MCF 10A (cell line): ENCODE measurements at places on chromosomes 5 and 9. TPM values are rescaled to one million over a fixed set of nuclear protein-coding genes. Genes with fewer than 3 reads are reported as not detected.

DNA sequence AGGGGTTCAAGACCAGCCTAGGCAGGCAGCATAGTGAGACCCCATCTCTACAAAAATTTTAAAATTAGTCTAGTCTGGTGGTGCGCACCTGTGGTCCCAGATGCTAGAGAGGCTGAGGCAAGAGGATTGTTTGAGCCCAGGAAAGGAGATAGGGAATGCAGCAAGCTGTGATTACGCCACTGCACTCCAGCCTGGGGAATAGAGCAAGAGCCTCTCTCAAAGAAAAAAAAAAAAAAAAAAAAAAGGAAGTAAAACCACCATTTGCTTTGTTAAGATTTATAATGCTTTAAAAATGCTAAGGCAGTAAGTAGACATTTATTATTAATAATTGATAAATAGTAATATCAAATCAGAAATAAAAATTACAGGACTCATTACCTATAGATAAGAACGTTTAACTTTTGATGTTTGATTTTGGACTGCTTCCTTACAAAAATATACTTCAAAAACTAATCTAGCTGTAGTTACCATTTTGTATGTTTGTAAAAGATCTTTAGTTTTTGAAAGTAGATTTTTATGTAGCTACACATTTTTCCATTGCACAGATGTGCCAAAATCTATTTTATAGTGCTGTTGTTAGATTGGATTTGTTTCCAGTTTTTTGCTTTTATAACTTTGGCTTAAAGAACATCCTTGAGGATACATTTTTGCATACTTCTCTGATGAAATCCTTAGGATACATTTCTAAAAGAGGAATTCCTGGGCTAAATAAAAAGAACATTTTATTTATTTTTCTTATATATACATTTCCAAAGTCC, 86.4 kb downstream of the INIP start:
- DNase-seq = no peak

The ENTREP1 gene
- total RNA-seq = 0.35 and 0.74 TPM in 2 replicates

DNA sequence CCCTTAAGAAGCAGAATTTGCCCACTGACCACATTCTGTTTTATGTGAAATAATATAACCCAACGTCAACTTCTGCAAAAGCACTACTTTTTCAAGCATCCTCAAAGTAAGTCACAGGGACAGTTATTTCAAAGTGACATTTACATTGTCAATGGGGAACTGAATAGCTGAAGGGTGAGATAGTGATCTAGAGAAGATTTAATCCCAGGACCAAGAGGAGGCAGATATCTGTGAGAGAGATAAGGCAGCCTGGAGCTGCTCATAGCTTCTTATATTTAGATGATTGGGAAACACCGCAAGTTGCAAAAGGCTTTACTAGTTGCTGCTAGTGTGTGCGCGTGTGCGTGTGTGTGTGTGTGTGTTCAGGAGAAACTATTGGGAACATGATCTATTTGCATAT, 210.4 kb upstream of the RFX3 start:
- no peak for DNase-seq

DNA sequence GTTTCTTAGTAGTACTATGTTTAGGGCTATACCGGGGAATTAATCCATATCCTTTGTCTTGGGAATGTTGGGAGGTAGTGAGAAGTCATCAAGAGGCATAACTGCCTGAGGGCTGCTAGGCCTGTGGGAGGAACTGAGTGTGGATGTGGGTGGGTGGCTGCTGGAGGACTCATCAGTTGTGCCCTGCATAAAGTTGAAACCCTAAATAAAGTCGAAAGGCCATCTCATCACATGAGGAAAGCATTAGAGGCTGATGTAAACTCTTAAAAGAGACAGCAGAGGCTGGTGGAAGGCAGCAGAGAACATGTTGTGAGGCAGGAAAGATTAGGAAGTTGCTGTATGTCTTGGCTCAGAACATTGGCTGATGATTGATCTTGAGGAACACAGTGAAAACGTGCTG, 143.8 kb downstream of the MAST4 start:
- DNase-seq = no peak

The PCDHB7 gene
- 0.28 and 0.29 TPM in 2 replicates for total RNA-seq

- DNase-seq = peak; percentile 15
Observed at GRCh38 chr9:20236676-20237075, 385.6 kb downstream of the MLLT3 start.

The PDZD2 gene
- total RNA-seq = 22.6 and 23.0 TPM in 2 replicates

The TAS2R1 gene
- total RNA-seq = not detected in 2 replicates

DNA sequence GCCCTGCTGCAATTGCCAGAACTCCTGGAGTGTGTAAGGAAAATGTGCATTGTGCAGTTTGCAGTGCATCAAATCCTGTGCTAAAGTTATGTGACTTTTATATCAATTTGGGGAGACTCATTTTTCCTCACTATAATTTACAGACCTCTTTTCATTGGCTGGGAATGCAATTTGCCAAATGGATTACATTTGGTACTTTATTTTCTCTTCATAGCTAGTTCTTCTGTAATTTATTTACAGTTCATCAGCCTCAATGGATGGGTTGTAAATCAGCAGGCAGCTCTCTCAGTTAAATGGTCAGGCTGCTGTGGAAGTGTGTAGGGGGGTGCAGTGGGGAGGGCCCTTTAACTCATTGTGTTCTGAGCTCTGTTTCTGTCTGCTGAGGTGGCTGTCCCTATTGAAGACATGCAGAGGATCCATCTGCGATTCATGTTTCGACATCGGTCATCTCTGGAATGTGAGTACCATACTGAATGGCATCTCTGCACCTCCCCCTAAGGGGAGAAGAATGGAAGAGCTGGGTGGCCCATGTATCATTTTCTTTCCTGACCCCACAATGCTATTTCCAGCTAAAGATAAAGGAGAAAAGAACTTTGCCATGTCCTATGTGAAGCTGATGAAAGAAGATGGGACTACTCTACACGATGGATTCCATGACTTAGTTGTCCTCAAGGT, 74.6 kb downstream of the DOCK2 start:
- no peak for DNase-seq

DNA sequence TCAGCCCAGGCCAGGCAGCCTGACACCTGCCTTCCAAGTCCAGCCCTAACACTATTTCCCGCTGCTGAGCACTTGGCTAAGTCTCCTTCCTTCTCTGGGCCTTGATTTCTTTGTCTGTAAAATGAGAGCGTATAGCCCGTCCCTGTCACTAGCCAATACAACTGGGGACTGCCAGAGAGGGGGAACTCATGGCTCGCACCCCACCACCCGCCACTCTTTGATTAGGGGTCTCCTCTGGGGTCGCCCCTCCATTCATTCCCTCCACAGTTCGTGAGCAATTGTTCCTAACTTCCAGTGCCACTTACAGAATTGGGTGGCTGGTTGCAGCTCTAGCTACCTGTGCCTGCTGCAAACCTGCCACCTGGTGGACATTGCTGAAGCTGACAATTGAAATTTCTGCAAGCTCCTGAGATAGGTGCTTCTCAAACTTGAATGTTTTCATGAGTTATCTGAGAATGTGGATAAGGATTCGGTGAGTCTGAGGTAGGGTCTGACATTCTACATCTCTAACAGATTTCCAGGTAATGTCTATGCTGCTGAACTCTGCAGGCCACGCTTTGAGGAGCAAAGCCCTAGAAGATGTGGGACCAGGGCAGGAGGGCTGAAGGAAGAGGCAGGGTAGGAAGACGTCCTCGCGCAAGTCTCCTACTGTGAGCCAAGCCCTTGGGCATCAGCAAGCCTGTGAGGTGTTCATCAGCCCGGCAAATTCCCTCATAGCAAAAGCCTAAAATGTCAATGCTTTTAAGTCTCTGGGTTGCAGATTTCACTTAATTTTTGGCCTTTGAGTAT, 13.3 kb upstream of the RECK start:
- peak; percentile 74 for DNase-seq

GRCh38 chr5:125837866-125838265, 585.3 kb upstream of the GRAMD2B start:
- DNase-seq = no peak

DNA sequence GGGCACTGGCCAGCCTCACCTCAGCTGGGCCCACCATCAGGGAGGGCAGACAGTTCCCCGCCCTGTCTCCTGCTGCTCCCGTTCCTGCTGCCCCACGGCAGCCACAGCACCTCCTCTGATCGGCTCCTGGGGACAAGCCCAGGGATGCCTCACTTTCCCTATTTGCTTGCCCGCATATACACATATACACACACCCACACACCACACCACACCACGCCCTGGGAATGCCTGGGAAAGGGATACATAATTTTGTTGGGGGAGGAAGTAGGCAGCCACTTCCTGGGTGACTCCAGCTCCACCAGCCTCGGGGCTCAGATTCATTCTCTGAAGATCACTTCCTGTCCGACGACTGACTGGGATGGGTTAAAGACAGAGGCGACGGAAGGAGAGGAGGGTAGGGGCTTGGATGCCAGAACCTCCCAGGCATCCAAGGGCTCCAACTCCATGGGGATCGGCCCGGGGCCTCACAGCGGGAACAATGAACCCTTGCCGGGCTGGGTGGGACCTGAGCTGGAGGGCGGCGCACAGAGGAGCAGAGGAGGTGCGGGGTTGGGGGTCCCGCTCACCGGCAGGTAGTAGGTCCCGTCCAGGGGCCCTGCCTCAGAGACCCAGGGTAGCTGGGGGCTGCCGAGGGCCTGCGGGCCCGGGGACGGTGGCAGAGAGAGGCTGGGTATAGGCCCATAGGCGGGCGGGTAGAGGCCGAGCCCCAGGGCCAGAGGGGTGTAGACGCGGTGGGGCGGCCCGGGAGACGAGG, 2.0 kb upstream of the MZB1 start:
- DNase-seq = peak; percentile 88

The PCDHB16 gene
- total RNA-seq = 1.8 and 2.5 TPM in 2 replicates

DNA sequence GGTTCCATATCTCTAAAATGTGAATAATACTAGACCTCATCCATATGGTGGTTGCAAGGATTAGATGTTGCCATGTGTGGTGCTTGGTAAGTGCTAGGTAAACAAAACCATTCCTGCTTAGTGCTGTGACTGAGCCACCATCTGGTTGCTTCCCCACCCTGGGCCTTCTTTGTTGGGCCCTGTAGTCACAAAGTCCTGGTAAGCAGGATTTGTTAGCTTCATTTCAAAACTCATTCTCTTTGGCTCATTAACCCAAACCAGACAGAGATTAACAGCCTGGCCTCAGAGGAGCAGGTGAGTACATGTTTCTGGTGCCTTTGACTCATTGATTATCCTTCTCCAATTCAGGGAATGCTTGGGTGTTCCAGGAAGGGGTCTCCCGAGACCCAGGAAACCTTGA, 240.2 kb downstream of the ARHGAP26 start:
- DNase-seq = no peak

GRCh38 chr5:102778478-102778877, 23.4 kb downstream of the PAM start:
- peak; percentile 58 for DNase-seq

GRCh38 chr5:149745-150485, 41.4 kb upstream of the LRRC14B start:
- peak; percentile 81 for DNase-seq

The SVEP1 gene
- 9.9 and 21.9 TPM in 2 replicates for total RNA-seq

The KIF27 gene
- total RNA-seq = 9.4 and 10.0 TPM in 2 replicates

DNA sequence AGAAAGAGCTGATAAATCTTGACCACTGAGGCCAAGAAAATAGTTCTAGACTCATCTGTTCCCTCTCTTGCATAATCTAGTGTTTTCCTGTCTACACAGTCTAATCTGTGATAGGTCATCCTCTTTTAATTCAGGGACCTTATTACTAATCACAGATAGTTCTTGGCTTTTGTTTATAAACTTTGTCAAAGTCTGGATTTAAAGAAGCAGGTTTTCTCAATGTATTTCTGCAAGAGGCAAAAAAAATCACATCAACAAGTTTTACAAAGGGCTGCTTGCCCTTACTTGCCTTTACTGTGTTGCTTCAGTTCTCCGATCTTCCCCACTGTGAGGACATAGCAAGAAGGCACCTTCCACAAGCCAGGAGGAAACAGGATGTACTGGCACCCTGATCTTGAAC, 43.9 kb upstream of the MTAP start:
- no peak for DNase-seq

- DNase-seq = no peak
Observed at GRCh38 chr9:69622676-69623075, 49.5 kb downstream of the APBA1 start.

DNA sequence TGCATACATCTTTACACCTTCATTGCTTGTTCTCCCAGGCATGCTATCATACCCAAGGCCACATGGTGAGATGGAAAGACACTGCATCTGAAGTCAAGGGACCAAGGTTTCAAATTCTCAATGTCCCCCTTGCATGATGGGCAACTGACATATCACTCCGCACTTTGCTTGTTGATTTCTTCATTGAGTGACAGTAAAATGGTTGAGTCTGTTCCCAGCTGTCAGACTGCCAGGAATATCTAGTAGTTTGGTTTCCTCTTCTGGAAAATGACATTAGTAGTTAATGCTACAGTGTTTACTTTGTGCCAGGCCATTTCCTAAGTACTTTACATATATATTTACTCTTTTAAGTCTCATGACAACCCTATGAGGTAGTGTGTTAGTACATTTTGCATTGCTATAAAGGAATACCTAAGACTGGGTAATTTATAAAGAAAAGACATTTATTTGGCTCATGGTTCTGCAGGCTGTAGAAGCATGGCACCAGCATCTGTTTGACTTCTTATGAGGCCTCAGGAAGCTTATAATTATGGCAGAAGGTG, 114.4 kb downstream of the PCSK1 start:
- no peak for DNase-seq

DNA sequence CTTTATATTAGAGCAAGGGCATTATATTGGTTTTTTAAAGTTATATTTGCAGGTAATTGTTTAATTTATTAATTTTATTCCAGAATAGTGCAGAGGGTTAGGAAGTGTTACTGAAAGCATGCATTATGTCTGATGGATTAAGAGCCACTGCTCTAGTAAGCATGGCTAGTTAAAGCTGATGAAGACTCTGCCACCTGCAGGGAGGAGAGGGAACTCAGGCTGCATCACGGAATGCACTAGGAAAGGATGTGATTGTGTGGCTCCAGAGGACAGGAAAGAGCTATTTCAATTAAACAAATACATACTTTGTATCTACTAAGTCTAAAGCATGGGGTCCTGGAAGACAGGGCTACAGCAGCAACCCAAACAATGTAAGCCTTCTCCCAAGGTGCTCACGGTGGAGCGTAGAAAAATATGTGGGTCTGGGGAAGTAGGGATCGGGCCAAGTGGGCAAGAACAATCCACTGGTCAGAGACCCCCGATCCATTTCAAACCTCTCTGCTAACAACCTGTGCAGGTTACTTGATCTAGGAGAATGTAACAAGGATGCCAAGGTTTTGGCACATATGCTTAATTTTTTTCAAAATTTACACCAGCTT, 15.3 kb upstream of the GRXCR2 start:
- DNase-seq = peak; percentile 77

- peak; percentile 27 for DNase-seq
Observed at GRCh38 chr9:108743901-108744371, 111.8 kb downstream of the ACTL7B start.

DNA sequence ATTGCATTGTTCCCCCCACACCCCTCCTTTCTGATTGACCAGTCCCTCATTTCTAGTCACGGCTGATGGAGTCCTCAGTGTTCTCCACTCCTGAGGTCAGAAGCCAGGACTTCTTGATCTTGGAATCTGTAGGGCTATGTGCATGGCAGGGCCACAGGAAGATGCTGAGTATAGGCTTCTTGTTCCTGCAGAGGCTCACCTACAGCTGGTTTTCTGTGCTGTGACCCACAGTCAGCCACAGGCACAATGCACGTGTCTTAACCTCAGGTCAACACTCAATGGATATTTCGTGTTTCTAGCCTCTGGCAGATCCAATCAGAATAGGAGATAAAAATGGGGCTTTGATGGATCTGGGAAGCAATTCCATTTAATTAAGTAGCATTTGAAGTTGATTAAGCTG, 14.3 kb upstream of the CXCL14 start:
- DNase-seq = no peak

GRCh38 chr9:69155341-69156030, 18.6 kb upstream of the TJP2 start:
- no peak for DNase-seq

GRCh38 chr5:77958642-77959330, 182.6 kb upstream of the TBCA start:
- DNase-seq = no peak

- no peak for DNase-seq
Observed at GRCh38 chr5:109692852-109693251, 3.1 kb downstream of the MAN2A1 start.
